ENCODE measurements at places on chromosomes 1 and 21.

GRCh38 chr1:2299131-2299627 is 71.1 kb downstream of the SKI start:
- no peak for DNase-seq

DNA sequence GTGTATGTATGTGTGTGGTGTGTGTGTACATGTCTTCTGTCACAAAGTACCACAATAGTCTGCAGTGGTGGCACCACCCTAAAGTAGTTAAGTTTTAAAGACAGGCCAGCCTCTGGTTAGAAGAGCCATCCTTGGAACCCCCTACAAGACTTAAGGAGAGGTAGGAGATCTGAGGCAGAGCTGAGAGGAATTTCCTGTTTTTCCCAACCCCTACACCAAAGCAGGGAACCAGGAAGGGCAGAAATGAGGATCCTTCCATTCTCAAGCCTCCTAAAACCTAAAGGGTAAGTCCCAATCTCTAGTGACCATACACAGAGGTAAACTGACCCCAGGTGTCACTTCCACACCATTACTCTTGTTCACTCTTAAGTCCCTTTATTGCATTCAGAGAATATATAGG is 11.1 kb downstream of the PEA15 start:
- DNase-seq, result no peak

DNA sequence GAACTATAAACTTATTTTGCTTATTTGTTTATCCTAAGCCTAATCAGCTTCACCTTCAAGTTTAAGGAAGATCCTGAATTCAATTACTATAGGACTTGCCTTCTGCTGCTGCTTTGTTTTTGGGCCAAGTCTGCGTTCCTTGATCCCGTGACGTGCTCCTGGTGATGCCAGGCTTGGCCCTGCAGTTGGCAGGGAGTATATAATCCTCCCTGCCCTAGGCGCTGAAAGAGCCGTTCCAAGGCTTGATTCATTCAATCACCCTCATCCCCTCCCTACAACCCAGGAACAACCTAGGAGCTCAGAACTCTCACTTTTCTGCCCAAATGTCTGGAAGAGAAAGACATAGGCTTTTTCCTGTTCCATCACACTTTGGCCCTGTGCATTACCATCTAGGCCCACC is 12.4 kb upstream of the LRRN2 start:
- DNase-seq, result no peak

GRCh38 chr1:4778056-4778455 is 123.6 kb downstream of the AJAP1 start:
- DNase-seq, result no peak

- no peak for DNase-seq
Measured at GRCh38 chr1:92538048-92538412, 51.3 kb upstream of the GFI1 start.

GRCh38 chr1:41444785-41445184 is 39.7 kb downstream of the EDN2 start:
- DNase-seq, result no peak

GRCh38 chr1:199178646-199179045 is 539.8 kb downstream of the PTPRC start:
- no peak for DNase-seq
